Astrocyte of the spinal cord (primary cell): ENCODE measurements at places on chromosomes 7 and 10.

- DNase-seq = peak; percentile 35
Measured at GRCh38 chr7:127252778-127253280, at the start of gene GRM8. TSS of gene GRM8 (minus strand) at chr7:127252941.

DNA sequence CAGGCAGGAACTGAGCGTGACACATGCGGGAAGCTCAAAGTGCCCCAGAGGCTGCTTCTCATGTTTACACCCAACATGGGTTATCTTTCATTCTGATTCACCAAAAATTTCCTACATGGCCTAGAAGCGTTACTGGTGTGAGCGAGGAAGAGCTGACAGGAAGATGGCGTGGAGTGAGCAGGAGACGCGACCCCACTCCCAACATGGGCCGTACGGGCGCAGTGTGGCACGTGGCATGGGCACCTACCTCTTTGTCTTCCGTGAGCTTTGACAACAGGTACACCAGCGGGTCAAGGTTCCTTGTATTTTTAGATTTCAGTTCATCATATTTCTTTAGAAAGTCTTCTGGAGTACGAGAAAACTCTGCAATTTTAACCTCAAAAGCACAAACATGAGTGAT is 8.9 kb downstream of the TUBGCP2 start:
- DNase-seq = no peak

DNA sequence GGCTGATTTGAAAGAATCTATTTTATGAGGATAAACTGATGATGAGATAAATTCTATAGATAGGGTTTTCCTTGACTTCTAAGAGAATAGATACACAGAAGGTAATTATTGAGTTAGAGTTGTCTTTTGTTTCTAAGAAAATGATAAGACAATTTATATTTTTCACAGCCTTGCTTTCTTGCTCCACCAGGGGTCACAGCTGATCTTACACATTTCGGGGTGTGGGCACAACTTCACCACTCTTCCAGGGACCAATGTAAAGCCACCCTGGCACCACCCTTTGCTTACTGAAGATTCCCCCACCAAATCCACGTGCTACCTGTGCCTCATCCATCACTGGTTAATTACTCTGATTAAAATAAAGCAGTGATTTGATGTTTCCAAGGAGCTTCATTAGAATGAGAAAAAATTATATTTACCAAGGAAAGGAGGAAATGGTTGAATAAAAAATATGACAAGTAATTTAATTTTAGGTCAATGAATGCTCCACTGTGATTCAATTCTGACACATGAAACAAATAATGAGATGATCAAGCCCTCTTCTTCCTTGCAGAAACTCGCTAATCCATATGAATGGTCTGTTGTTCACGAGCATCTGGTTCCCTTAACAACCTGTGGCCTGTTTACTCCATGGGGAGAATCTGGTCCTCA is 177.3 kb upstream of the TNS3 start:
- no peak for DNase-seq

- no peak for DNase-seq
Measured at GRCh38 chr7:74506325-74506724, 52.6 kb downstream of the GTF2IRD1 start.

GRCh38 chr10:78594559-78595268 is 474.1 kb upstream of the ZMIZ1 start:
- DNase-seq = no peak

DNA sequence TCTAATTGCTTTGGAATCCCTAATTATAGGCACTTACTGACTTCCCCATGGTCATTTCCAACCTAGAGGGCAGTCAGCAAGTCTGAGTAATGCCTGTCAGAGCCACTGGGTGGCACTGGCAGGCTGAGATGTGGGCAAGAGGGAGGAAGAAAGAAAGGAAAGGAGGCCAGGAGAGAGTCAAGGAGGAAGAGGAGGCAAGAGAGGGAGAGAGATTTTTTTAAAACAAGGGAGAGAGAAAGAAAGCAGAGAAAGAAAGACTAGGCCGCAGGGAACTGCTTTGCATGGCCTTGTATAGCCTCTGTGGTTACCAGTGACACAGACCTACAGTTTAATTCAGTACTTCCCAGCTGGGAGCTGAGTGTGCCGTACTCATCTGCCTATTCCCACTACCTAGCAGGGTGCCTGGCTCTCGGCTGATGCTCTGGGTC is 210.4 kb upstream of the ADO start:
- peak; percentile 72 for DNase-seq

DNA sequence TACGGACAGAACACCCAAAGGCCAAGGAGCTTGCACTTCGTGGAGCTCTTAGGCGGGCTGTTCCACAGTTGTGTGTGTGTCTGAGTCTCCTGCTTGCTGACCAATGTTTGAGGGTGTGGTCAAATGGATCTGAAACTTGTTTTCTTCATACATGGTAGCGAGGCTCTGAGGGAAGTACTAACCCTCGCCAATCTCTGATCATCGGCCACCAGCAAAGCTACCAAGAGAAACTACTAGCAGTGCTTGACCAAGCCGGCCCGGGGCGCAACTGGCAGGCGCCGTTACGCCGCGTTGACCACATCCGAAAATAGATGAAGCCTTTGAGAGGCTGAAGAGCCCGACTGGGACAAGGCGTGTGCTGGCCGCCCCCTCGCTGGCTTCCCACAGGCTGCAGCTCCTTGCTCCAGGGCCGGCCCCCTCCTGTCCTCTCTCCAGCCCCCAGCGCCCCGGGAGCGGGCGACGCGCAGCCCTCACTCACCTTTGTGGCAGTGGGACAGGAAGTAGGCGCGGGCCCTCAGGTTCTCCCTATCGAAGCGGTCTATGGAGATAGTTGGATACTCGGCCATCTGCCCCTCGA is 384 bp downstream of the DCLRE1C start:
- peak; percentile 70 for DNase-seq

- no peak for DNase-seq
Measured at GRCh38 chr7:87364246-87364645, 18.8 kb downstream of the CROT start.

- DNase-seq = no peak
Measured at GRCh38 chr7:110885474-110885873, 205.5 kb upstream of the LRRN3 start.

GRCh38 chr7:44225566-44226395 is 25.0 kb downstream of the YKT6 start:
- no peak for DNase-seq

GRCh38 chr10:8043569-8044306 is 10.8 kb upstream of the GATA3 start:
- DNase-seq = no peak

DNA sequence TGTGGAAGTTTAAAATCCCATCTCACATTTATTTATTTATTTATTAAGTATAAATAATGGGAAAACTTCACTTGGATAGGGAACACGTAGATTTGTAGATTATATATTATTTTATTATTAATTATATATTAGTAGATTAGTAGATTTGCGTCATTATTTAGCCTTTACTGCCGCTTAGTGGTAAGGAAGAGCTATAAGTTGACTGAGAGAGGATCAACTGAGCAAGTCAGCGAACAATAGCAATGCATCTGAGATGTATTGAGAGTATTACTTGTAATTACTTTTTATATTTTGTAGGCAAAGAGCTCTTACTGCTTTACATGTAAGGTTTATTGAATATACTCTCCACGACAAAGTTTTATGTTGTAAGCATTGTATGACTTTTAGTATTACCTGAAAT is 244.5 kb upstream of the ANKRD30A start:
- DNase-seq = peak; percentile 29
